Body of pancreas (tissue), 4 donors: ENCODE measurements at places on chromosomes 1 and 21. TPM values are rescaled to one million over a fixed set of nuclear protein-coding genes. Genes with fewer than 3 reads are reported as not detected.

CAPN8 gene
- not detected for total RNA-seq

DNA sequence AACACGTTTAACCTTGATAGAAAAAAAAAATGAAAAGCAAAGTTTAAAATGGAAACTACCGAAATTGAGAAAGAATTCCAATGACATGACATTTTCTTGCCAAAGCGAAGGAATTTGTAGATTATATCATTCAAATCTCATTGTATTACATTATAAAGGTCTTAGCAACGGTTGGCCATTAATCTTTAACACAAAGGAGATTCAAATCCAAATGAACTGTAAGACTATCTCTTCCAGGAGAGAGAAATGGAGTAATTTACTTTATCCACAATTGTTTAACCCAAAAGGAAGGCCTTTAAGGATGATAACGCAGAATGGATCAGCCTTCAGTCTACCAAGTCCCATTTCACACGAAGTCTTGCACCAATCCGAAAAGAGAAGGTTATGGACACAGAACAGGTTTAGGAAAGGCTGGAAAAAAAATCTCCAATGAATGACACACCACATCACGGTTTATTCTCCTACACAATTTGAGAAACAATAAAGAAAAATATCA lies 1.5 kb downstream of the ENAH start:
- no peaks in the 10 kb centered on the region for H3K27me3 ChIP-seq
- H3K27ac ChIP-seq = peak overlapping the region; percentile 97
- H3K36me3 ChIP-seq = no peaks in the 10 kb centered on the region
- peak overlapping the region; percentile 83 for H3K4me3 ChIP-seq
- no peak for DNase-seq

- no peak overlapping the region for H3K27ac ChIP-seq
- peaks cover 26% of the 10 kb centered on the region for H3K4me1 ChIP-seq
- no peak overlapping the region for H3K4me3 ChIP-seq
- DNase-seq = no peak
These were observed 3.3 kb downstream of the FNDC10 start for GRCh38 chr1:1596493-1597274.

GRCh38 chr1:33454646-33455282 lies 17.7 kb upstream of the ZSCAN20 start:
- no peaks in the 10 kb centered on the region for H3K4me1 ChIP-seq
- no peak overlapping the region for H3K4me3 ChIP-seq
- no peak for DNase-seq
- no peaks in the 10 kb centered on the region for H3K27me3 ChIP-seq
- no peak overlapping the region for H3K27ac ChIP-seq
